ENCODE measurements at places on chromosomes 5 and 9. TPM values are rescaled to one million over a fixed set of nuclear protein-coding genes. Genes with fewer than 3 reads are reported as not detected.

- DNase-seq, result no peak
These were observed 23.9 kb downstream of the PTPN3 start for GRCh38 chr9:109474170-109474569.

The VCAN gene
- polyA plus RNA-seq, result 104 TPM

DNA sequence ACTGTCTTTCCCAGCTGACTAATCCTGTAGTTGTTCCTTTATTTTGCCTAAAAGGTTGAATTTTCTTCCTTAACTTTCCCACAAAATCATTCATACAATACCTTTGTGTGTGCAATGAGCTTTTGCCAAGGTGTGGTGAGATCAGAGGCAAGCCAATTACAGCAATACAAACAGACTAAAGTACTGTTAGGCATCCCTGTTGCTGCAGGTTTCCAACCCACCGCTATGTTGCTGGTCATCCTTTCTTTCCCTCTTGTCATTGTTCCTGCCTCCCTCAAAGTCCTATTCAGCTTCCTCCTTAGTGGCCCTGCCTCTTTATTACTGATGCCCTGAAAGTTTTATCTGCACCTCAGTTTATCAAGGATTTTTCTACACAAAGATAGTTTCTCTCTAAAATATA is 22.1 kb downstream of the ITGA2 start:
- no peak for DNase-seq

The DPM2 gene
- polyA plus RNA-seq, result 61.9 TPM

DNA sequence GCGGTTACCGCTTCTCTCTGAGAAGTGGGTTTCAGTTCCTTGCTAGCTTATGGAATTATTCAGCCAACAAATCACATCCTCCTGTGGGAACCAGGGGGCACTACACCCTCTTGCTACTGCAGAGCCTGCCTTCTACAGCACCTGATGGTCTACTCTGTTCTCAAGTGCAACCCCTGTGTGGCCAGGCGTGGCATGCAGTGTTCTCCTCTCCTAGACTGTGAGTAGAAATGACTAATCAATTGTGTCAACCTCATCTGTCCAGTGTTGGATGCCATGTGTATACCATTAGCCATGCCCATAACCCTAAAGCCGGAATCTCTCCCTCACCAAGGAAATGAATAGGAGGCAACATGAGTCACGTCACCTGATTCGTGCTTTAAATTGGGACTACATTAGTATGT is 117.2 kb upstream of the LIFR start:
- DNase-seq, result no peak

- peak; percentile 80 for DNase-seq
These were observed 13.0 kb downstream of the SLC4A9 start for GRCh38 chr5:140372971-140373487.

DNA sequence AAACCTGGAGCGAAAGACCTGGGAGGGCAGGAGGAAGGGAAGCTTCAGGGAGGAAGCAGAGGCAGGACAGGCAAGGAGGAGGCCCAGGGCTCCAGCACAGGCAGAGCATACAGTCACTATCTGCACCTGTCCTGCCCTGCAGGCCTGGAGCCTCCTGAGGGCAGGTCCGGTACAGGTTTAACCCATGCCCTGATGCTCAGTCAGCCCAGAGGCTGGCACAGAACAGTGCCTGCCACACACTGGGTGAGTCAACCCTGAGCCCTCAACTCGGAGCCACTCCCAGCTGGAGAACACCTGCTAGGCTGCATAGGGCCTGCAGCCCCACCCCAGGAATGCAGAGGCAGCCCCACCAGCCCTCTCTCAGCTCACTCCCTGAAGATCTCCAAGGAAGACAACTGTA is 161.5 kb upstream of the PHYKPL start:
- no peak for DNase-seq

DNA sequence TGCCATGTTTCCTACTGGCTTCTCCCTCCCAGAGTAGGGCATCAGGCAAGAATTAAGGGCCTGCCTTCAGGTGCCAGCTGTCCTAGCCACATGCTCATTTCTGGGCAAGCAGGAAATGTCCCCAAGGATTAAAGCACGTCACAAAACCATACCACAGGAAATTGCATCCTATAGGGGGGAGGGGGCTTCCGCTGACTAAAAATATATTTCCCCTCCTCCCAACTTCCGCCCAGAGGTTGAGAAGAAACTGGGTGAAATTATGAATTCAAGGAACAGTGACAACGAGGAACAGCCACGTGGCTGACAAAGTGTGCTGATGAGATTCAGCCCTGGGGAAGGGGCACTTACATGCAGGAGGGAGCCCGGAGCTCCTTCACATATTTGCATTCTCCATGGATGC is 4.1 kb downstream of the HBEGF start:
- no peak for DNase-seq

DNA sequence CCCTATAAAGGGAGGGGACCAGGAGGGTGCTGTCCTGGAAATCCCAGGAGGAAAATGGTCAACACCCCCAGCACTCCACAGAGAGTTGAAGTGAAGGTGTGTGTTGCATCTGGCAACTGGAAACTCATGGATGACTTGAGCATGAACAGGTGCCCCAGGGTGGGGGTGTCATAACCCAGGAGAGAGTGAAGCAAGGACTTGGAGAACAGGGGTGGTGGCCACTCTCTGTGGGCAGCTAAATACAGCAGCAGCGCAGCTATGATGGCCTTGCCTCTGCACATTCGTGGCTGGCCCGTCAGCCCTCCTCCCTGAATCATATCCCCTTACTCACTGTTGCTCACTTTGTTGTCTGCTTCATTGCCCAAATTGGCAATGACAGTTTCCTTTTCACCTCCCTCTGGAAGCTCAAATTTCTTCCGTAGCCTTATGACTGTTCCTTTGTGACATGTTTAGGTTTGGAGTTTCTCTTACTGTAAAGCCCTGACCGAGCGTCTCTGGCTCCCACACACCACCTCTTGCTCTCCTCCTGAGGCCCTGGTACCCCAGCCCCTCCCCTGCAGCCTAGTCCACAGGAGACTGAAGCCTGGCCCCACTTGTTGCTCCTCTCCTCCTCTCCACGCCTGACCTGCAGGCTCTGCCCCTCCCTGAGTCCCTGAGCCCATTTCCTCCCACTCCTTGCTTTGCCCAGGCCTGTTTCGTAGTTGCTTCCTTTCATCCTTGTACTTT is 185.8 kb downstream of the CD180 start:
- no peak for DNase-seq

Measured in hepatocyte (in vitro differentiated cells).